ENCODE measurements at places on chromosomes 4 and X.

DNA sequence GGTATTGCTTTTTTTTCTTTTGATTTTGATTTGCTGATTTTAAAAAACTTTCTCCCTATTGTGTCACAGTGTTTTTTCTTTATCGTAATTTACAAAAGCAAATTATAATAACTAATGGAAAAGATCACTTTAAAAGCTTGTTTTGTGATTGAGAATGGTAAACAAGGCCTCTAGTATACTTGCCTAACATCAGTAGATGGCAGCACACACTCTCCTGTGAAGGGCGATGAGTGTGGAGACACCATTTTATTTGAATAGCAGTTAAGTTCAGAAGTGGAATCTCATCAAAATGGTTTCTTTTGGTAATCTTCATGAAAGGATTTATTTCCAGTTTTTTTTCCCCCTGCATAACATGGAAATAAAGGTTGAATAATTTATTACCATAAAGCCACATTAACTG, 72.3 kb downstream of the PAK3 start:
- no peak for DNase-seq

GRCh38 chr4:82780752-82781231, 17.8 kb downstream of the SCD5 start:
- DNase-seq: no peak

GRCh38 chrX:34884817-34885216, 57.8 kb upstream of the FAM47B start:
- no peak for DNase-seq

DNA sequence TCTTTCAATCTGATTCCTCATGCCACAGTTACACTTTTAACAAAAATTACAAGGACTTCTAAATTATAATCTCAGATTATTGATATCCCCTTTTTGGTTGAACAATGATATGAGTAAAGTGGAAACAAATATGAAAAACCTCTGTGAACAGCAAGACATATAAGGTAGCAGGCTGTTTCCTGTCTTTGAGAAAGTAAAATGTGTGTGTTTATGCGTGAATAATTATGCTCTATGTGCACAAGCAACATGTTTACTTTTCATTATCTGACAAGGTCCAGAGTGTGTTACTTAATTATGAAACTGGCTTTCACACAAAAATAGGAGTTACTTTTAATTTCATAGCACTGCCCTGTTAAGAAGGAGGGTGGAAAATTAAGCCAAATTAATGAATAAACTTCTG, 43.1 kb downstream of the DDIT4L start:
- no peak for DNase-seq

DNA sequence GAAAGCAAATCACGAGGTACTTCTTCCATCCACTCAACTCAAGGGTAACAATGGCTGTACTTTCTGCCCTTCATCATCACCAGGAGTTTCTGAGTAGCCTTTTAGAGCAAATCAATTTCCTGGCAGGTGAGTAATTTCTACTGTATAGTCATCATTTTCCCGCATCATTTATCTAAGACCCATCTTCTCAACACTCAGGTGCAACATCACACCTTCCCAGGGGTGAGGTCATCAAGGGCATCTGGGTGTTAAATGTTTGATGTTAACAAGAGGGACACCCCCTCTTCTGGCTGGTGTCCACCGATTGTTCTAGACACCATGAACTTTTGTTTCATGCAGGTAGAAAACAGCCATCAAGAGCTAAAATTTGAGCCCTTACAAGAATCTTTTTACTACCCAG, 313.4 kb upstream of the MAGEB2 start:
- no peak for DNase-seq

GRCh38 chr4:86921608-86922252, 13.1 kb upstream of the AFF1 start:
- DNase-seq: no peak

- DNase-seq: no peak
These were observed 11.6 kb upstream of the SCD5 start for GRCh38 chr4:82810176-82810575.

GRCh38 chr4:6686104-6686787, 7.4 kb upstream of the S100P start:
- DNase-seq: no peak

DNA sequence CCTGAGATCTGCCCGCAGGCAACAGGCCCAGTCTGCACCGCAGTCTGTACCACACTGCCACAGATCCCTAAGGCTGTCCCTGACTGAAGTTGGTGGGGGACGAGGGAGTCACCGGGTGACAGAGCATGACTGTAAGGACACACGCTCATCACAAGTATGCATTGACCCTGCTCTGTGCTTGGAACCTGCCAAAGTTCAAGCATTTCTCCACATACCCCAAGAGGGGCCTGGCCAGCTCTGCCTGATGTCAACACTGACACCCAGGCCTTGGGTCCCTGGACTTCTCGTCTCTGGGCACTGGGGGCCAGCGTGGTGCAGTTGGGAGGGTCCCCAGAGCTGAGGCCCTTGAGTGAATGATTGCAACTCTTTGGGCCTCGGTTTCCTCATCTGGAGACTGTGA, 7.9 kb downstream of the BLOC1S4 start:
- no peak for DNase-seq

DNA sequence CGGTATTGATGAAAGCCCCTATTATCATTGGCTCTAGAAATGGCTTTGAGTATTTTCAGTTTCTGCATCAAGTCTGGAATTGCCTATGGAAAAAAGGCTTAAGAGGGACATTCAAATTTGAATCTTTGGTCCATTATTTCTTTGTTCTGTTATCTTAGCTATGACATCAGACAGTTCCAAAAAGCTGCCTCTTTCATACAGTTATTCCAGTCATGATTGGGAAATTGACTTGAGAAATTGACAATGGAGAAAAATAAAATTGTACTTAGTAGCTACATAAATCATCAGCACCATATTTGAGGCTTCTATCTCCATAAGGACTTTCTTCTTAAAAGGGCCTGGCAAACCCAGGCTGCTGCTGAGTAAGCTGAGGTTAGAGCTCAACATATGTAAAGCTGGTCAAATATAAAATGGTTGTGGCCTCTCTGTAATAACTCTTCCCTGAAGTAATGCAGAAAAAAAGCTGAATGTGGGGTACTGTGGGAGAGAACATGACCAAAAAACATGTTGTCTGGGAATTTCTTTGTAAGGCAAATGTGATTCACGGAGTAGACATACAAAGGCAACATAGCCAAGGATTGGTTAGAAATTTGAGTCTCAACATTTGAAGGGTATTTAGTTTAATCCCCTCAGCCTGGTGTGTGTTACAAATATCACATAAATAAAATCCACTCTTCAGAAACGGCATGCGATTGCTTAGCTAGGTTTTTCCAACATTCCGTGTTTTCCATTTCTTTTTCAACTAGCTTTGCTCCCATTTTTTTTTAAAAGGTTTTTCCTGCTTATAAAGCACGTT, 100.9 kb downstream of the LNX1 start:
- no peak for DNase-seq

Data from activated T-cell treated with anti-CD3 and anti-CD28 coated beads for 48 hours (primary cell).